ENCODE measurements at places on chromosomes 7 and 10.
A peak's percentile ranks its signal among the peaks of the same experiment; 100 is the strongest.

DNA sequence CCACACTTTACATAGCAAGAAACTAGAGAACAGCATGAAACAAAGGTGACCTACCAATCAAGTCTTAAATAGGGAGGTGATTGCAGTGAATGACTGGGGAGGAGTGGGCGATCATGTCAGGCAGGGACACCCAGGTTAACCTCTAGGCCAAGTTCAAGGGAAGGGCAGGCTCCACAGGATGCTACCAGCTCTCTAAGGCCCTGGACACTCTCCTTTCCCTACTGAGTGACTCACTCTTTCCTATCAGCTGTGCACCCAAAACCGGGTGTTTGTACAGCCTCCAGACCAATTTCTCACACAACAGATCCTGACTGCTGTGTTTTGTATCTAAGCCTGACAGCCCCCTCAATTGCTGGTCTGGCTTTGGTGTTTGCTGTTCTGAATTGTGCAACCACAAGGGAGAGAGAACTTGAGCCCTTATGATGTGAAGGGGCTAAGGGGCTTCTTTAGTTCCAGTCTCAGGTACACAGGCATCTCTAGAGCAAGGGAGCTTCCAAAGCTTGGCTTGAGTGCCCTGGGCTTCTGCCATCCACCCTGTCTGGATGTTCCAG is 107.8 kb downstream of the TBXAS1 start:
- DNase-seq = no peak

- DNase-seq = no peak
These were observed 277.8 kb downstream of the EXOC4 start for GRCh38 chr7:133530682-133531081.

DNA sequence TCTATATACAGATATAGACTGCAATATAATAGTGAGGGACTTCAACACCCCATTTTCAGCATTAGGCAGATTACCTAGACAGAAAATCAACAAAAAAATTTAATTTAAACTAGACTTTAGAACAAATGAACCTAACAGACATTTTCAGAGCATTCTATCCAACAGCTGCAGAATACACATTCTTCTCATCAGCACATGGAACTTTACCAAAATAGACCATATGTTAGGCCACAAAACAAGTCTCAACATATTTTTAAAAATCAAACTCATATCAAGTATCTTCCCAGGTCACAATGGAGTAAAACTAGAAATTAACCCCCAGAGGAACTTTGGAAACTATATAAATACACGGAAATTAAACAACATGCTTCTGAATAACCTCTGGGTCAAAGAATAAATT is 169.6 kb downstream of the MTERF1 start:
- no peak for DNase-seq

- DNase-seq = no peak
These were observed at the start of gene SORCS3 for GRCh38 chr10:104641187-104641936. SORCS3 (plus strand) TSS chr10:104641290.

GRCh38 chr10:56605051-56605450 is 244.0 kb upstream of the ZWINT start:
- no peak for DNase-seq

DNA sequence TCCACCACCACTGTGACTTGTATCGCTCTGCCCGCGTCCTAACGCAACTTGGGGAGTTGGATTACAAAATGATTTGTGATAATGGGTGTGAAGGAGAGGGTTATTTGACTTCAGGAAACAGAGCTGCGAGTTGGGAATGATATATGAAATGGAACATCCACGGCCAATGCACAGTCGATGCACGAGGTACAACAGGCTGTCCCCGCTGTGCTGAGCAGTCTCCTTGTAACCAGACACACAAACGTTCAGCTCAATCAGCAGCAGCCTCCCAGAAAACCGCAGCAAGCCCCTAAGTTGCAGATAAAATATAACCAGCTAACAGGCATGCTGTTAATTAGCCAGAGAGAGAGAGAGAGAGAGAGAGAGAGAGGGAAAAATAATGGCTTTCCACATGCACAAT is 332.7 kb upstream of the MGMT start:
- no peak for DNase-seq

DNA sequence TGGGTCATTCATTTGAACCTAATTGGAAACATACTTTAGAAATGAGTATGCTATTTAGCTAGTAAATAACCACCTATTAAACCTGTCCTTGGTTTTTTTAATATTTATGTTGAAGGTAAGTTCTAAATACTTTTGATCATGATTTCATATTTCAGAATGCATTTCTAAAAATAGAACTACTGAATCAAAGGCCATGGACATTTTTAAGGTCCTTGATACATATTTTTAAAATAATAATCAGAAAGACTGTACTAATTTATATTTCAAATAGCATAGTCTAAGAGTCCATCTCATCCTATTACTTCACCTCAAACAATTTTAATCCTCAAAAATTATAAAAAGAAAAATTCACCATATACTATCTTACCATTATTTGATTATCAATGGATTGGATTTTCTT is 102.1 kb upstream of the AKR1E2 start:
- no peak for DNase-seq

GRCh38 chr10:24251547-24251946 is 42.6 kb downstream of the KIAA1217 start:
- DNase-seq = no peak

GRCh38 chr7:7427363-7427762 is 108.3 kb downstream of the COL28A1 start:
- DNase-seq = peak; percentile 45
